ENCODE measurements at places on chromosomes 3 and 15.
A peak's percentile ranks its signal among the peaks of the same experiment; 100 is the strongest.

- no peak for DNase-seq
Observed at GRCh38 chr15:73754461-73754860, 1.3 kb upstream of the INSYN1 start.

DNA sequence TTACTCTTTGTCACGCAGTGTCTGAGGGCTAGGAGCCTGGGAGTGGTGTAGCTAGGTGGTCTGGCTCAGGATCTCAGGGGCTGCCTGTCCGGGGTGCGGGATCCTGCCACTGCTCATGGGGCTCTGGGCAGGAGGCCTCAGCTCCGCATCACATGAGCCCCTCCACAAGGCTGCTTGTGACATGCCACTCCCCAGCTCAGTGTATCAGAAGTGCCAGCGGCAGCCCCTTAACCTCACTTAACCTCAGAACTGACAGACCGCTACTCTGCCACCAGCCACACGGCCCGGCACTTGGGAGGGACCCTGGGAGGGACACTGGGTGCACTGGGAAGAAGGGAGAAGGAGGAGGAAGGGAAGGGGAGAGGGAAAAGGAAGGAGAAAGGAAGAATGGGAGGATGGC is 87.9 kb downstream of the FBLN2 start:
- no peak for DNase-seq

- no peak for DNase-seq
Observed at GRCh38 chr3:14290631-14291385, 111.6 kb upstream of the SLC6A6 start.

GRCh38 chr3:14602006-14602803 is 49.4 kb upstream of the CCDC174 start:
- DNase-seq, result no peak

GRCh38 chr15:25407950-25408349 is 30.9 kb downstream of the UBE3A start:
- DNase-seq, result no peak

GRCh38 chr3:188889054-188889491 is 282.7 kb upstream of the TPRG1 start:
- no peak for DNase-seq

GRCh38 chr3:33430061-33430460 is 10.1 kb downstream of the UBP1 start:
- DNase-seq, result no peak

- DNase-seq, result no peak
Observed at GRCh38 chr15:48602358-48603122, 43.0 kb downstream of the FBN1 start.

- DNase-seq, result no peak
Observed at GRCh38 chr3:134991472-134992010, 196.5 kb downstream of the EPHB1 start.

DNA sequence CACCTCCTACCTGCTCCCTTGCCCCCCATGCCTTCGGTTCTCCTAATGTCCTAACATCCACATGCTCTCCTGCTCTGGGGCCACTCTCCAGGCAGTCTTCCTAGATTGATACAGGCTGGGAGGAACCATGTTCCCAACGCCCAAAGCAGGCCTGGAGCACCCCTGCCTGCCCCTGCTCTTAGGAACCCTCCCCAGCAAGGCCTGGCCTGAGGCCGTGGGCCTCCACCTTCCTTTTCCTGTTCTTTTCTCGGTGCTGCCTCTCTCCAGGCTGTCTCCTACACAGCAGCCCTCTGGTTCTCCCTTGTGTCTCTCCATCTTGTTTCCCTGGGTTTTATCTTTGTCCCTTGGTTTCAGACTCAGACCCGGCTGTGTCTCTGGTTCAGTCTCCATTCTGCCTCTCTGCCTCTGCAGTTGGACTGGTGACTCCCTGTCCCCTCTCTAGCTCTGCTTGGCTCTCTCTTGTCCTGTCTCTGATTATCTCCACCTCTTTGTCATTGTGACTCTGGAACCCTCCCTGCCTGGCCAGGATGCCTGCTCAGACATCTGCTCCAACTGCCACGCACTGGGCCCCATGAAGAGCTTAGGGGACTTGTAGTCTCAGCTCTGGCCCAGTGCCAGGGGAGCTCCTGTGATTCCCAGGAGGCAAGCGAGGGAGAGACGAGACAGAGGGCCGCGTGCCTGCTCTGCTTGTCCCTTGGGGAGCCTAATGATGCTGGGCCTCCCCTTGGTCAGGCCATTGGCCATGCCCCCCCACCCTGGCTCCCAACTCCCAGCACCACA is 26.0 kb upstream of the RPL29 start:
- no peak for DNase-seq

DNA sequence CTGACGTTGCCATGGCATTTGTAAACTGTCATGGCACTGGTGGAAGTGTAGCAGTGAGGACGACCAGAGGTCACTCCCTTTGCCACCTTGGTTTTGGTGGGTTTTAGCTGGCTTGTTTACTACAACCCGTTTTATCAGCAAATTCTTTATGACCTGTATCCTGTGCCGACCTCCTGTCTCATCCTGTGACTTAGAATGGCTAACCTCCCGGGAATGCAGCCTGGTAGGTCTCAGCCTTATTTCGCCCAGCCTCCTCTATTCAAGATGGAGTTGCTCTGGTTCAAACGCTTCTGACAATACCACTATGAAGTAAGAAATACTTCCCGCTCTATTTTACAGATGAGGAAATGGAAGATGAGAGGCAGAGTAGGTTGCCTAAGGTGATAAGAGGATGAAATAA is 16.6 kb downstream of the PAQR9 start:
- DNase-seq, result no peak

DNA sequence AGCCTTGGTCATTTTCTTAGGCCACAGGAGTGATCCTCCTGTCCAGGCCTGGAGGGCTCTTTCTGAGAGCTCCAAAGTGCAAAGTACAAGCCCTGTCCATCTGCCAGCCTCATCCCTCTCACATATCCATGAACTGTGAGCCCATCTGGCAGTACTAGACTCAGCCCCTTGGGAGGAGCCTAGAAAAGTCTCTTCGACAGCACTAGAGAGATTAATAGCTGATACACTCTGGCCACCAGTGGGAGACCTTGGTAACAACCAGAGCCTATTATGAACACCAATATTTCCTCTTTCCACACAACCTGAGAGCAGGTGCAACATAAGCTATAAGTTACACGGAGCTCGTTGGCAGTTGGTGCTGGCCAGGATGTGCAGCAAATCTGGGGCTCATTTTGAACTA is 59.5 kb upstream of the DCLK3 start:
- DNase-seq, result no peak

DNA sequence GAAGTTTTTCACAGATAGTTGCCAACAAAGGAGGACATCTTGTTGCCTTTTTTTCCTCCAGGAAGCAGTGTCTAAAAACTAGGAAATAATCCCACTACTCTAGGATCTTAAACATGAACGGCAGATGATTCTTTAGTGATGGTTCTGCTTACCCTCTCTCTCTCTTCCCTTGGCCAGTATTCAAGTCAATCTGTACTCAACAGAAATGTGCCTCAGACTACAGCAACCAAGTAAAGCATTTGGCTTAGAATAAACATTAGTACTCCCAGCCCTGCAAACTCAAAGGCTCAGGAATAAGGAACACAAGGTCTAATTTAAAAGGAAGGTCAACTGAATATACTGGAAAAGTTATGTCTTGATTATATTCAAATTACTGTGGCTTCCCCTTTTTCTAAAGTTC is 8.7 kb downstream of the NPTN start:
- DNase-seq, result no peak

GRCh38 chr15:78368651-78369050 is 28.5 kb downstream of the CRABP1 start:
- DNase-seq, result no peak

DNA sequence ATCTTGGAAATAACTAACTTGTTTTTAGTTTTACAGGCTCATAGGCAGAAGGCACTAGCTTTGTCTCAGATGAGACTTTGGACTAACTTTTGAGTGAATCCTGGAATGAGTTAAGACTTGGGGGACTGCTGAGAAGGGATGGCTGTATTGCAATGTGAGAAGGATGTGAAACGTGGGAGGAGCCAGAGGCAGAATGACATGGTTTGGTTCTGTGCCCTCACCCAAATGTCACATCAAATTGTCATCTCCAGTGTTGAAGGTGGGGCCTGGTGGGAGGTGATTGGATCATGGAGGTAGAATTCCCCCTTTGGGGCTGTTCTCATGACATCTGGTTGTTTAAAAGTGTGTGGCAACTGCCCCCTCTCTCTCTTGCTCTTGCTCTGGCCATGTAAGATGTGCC is 28.8 kb upstream of the CCDC50 start:
- DNase-seq, result no peak

GRCh38 chr3:43790476-43790875 is 99.7 kb downstream of the ABHD5 start:
- DNase-seq, result no peak

DNA sequence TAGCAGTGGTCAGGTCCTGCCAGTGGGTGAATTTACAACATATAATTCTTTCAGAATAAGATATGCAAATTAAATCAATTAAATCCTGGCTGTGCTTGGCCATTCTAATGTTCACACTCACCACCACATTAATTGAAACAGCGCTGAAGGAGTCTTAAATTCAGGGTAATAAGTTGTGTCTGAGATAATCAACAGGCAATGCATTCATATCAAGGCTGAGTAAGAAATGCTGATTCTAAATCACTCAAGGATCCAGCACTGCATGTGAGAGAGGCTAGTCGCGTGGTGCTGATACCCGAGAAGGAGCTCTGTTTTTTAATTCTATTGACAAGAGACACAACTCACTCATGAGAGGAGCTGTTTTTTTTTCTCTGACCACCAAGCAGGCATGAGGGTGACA is 588.8 kb upstream of the ADAMTS9 start:
- no peak for DNase-seq

DNA sequence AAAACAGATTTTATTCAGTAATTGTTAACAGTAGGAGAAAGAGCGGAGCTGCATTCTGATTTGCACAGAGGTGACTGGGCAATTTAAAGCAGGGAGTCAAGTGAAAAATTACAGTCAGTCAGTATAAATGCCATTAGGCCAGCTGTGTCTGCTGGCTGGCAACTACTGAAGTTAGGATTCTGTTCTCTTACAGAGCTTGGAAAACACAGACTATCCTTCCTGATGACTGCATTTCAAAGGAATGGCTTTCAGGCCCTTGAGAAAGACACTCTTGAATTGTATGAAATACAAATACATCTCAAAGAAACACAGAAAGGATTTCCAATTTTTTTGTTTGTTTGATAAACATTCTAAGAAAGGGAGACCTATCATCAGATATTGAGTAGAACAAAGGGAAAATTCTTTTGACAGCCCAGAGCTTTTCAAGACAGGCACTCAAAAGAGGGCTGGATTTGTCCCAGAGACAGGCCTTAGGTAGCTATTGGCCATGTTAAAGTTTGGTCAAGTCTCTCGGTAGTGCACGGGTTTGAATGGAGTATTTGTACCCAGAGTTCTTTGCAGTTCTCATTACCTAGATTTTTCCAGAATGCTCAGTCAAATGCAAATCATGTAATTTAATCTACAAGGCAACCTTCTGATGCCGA is 551.2 kb upstream of the CCDC54 start:
- DNase-seq, result no peak

DNA sequence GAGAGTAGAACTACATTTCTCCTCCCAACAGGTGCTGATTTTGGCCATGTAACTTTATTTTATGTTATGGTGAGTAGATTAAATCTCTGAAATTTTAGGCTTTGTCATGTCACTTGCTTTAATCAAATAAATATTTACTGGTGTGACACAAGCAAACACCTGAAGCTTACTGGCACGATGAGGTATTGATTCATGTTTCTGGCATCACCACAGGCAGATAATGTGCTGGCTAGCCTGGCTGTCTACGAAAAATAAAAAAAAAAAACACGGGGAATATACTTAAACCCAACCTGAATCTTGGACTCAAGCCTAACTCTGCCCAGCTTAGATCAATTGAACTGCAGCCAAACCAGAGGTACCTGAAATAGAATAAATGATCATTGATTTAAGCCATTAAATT is 65.6 kb upstream of the CADM2 start:
- DNase-seq, result no peak

- DNase-seq, result no peak
Observed at GRCh38 chr15:71939981-71940588, 129.7 kb downstream of the NR2E3 start.

GRCh38 chr3:20652231-20652986 is 466.4 kb upstream of the SGO1 start:
- DNase-seq, result no peak

DNA sequence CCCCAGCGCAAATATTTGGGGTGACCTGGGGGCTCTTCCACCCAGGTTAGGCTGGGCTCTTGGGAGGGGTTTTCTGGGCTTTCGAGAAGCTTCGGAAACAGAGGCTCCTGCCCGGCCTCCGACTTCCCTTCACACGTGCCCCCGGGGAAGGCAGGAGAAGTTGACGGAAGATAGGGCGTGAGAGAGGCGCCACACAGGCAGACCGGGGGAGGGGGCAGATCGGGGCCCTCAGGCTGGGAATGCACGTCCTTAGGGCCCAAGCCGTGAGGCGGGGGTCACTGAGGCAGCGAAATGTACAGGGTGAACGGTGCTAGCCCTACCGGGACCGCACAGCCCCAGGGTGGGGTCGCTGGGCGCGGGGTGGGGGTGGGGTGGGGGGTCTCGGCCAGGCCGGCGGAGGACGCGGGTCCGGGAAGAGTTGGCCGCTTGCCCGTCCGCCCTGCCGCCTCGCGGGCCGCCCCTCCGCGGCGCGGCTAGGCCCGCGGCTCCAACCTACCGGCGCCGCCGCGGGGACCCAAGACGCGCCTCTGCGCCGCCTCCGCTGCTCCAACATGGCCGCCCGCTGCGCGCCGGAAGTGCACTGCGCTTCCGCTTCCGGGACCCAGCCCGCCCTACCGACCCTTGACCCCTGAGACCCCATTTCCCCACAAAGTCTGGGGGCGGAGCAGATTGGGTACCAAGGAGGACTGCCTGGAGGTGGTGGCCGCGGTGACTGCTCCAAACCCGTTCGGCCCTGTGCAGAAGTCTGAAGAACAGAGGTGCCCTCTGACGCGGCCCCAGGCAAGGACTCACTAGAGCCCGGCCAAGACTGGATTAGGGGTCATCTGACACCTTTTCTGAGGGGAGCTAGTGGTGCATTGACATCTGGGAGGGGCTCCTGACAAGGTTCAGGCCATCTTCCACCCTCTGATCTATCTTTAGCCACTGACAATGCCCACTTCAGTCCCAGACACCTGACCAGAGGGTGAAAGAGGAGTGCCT is at the start of gene CCDC71:
TSS of gene CCDC71 (minus strand) at position 561 of the 981 bp plus-strand sequence. CDS start 2,123 bp downstream, outside the sequence.
- DNase-seq, result peak; percentile 81

- DNase-seq, result no peak
Observed at GRCh38 chr3:15845475-15845874, 47.7 kb upstream of the ANKRD28 start.

DNA sequence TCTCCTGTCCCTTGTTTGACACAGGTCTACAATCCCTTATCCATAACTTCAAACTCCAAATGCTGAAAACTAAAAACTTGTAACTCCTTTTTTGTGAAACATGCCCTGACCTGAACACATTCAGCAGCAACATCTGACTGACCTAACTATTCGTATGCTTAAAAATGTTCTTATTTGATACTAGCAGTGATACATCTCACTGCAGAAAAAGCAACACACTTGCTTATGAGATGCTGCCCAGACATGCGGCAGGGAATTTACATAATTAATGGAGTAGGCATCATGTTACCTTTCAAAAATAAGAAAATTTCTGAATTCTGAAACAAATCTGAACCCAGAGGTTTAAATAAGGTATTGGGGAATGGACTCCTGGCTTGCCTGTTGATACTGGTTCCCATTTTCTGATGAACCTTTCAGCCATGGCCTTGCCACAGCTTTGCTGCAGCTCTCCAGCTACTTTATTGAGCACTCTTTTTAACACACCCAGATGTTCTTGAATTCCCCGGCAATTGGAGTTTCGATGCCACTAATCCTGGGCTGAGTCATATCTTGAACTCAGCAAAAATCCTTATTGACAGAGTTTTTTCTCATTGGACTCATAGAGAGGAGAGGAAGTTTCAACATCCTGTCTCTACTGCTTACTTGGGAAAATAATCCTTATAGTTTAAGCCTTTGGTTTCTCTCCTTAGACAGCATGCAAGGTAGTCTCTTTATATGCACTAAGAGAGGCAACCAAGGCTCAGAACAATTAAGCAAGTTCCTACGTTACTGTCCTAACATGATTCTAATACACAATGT is 296.6 kb upstream of the LMCD1 start:
- DNase-seq, result no peak
